NK-92 treated with Interleukin-12 subunit alpha and Interleukin-12 subunit beta, amount 100 ng/mL, for 24 hours (cell line): ENCODE measurements at places on chromosomes 2 and 18.

DNA sequence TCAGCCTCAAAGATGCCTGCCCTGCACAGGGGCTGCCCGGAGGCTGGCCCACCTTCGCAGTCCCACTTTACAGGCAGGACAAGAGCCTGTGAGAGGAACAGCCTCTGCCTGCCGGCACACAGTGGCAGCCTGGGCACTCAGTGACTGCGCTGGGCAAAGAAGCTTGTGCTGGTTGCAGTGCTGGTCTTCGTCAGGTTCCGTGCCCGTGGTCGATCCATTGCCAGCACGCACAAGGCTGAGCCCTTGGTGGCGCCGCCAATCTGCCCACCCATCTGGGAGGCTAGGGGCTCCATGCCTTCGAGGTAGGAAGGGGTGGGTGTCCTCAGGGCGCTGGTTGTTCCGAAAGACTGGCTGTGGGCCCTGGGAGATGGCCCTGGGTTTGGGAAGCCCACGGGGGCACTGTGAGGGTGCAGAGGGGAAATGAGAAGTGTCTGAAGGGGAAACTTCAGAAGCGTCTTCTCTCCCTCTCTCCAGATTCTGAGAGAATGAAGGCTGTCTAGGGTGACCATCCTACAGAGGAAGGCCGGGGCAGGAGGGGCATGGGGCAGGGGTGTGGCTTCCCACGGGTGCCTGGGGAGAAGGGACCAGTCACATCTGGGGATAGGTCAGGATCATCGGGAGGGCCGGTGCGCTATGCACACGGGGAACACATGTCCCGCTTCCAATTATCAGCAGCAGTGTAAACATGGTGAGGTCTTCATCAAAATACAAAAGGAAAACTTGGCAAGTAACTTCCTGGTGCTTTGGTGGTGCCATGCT is 49.1 kb upstream of the HS6ST1 start:
- DNase-seq = no peak

DNA sequence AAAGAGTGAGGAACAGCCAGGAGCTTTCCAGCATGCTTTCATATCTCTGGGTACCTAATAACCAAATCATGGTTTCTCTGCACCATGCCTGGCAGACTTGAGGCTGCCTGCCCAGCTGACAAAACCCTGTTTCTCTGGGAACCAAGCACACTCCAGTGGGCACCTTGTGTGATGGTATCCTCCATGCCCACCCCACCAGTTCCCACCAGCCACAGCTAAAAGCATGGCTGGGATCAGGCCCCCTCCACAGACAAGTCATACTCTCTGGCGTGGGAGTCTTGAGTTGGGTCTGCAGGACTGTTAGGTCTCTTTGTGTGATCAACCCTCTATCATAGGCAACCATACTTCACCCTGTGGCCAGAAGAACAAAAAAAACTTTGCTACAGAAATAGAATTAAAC is 56.0 kb downstream of the TMEM163 start:
- DNase-seq = no peak

DNA sequence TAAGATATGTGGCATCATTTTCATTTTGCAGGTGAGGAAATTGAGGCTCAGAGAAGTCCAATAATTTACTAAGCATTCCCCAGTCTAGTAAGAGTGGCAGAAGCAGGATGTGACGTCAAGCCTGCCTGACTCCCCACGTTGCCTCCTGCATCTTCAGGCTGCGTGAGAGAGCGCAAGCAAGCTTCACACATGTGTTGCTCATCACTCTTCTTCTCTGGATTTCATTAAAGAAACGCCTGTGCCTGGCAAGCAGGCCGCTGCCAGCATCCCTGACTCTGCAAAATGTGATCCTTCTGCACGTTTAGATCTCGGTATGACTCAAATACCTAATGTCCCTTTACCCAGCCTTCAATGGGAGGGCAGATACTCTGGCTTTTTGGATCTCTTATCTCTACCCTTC is 96.8 kb downstream of the PRKCE start:
- no peak for DNase-seq

DNA sequence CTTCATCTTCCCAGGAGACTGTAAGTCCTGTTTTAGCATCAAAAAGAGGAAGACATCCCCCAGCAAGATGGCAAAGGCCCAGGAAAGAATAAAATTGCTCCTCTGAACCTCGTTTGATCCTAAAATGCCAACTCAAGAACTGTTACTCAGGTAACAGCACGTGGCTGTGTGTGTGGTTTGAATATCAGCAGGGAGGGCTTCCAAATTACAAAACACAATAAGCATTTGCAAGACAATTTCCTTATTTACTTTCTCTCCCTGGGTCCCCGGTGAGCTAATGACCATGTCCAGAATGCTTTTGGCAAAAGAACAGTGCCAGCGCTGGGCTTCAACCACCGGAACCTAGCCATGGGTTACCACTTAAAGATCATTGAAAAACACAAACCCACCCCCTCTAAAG is 163.6 kb downstream of the C1D start:
- DNase-seq = no peak

GRCh38 chr2:18536100-18536499 is 24.4 kb downstream of the RDH14 start:
- DNase-seq = no peak

GRCh38 chr2:231563378-231563961 is 29.2 kb upstream of the TEX44 start:
- peak; percentile 12 for DNase-seq

DNA sequence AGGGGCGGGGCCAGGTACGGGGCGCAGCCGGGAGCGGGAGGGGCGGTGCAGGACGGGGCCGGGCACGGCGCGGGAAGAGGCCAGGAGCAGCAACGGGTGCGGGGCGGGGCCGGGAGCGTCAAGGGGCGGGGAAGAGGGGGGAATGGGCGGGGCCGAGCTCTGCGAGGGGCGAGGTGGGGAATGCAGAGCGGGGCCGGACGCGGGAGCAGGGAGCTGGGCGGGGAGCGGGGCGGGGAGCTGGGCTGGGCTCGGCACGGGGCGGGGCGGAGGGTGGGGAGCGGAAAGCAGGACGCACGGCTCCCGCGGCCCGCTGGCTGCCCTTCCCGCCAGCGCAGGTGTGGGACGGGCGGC is at the start of gene IMPA2:
Gene IMPA2, plus strand, starts transcription at position 316 of the 351 bp plus-strand sequence. CDS start 163 bp downstream, outside the sequence.
- no peak for DNase-seq

DNA sequence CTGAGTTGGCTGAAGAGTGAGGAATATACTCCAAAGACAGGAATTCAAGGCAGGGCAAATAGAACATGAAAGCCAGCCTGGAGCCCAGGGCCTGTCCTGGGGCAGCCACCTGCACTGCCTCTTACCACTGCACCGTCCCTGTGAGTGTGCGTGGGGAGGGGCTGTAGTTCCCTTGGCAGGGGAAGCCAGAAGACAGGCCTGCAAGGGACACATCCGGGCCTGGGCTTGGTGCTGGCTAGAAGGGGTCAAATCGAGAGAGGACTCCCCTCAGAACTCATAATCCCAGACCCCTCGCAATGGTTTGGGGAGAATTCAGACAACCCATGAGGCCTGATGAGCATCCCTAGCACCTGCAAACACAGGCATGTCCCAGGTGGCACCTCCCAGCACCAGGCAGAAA is 87.0 kb downstream of the HDAC4 start:
- no peak for DNase-seq

DNA sequence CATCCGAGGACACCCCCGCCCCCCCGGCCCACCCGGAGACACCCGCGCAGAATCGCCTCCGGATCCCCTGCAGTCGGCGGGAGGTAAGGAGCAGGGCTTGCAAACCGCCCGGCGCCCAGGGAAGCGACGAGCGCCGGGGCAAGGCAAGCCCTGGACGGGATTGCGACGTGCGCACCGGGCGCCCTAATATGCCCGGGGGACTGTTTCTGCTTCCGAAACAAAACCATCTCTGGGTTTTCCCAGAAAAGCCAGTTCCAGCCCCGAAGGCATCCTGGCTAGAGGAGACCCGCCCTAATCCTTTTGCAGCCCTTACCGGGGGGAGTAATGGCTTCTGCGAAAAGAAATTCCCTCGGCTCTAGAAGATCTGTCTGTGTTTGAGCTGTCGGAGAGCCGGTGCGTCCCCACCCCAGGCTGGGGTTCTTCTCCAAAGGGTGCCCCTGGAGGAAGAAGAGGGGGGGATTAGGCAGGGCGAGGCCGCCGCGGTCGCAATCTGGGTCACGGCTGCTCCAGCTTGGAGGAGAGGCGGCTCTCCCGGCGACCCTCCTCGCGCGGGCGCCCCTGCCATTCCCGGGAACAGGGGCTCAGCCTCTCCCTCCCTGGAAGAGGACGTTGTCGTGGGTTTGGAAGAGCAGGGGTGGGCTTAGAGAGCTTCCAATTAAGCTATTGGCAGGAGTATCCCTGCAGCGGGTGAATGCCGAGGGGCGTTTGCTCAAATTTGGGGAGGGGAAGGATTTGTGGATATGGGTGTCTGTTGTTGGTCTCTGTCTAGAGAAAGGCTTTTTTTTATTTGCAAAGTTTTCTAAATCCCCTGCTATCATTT is 521 bp downstream of the MYCN start:
- no peak for DNase-seq

DNA sequence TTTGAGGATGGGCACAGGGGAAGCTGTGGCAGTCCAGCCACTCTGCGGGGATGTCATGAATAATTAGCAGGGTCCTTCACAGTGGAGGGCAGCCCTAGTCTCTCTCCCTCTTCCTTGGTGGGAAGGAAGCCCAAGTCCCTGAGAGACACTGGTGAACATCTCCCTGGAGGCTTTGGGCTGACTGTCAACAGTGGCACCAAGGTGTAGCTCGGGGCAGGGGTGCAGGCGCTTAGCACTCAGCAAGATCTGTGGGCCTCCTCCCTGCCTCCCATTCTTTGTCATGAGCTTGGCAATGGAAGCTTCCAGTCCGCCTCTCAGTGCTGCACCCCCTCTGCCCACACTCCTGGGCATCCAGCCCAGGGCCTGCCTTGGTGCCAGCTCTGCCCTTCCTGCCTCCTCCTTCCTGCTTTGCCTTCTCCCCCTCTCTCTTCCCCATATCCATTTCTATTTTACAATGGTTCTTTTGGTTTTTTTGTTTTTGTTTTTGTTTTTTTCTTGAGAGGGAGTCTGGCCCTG is 59.4 kb downstream of the STEAP3 start:
- no peak for DNase-seq

DNA sequence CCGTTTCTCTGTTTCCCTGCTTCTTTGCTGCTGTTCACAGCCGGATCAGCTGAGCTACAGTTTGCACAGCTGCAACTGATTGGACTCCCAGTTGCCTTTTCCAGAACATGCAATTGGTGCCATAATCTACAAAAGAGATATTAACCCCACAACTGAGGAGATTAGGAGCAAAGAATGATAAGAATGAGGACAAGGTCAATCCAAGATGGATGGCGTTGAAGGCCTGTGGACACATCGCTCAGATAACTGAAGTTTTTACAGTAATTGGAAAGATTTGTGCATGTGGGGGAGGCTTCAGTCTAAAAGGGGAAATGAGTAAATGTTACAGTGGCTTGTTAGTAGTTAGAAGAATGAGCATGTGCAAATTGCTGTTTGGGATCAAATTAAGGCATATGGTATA is 263.2 kb downstream of the TGIF1 start:
- no peak for DNase-seq
